ENCODE measurements at places on chromosomes 7 and 10. TPM values are rescaled to one million over a fixed set of nuclear protein-coding genes. Genes with fewer than 3 reads are reported as not detected.
A peak's percentile ranks its signal among the peaks of the same experiment; 100 is the strongest.

Gene NSMCE4A
- 29.3 TPM for total RNA-seq

Gene RNF32
- not detected for total RNA-seq

Gene SORBS1
- total RNA-seq, result 146 TPM

Gene PPP1R3C
- total RNA-seq, result 90.7 TPM

Gene AIFM2
- total RNA-seq, result 6.8 TPM

Gene PILRA
- 0.62 TPM for total RNA-seq

Gene FAM25C
- total RNA-seq, result not detected

Gene FAM180A
- total RNA-seq, result 0.65 TPM

Gene OR2A42
- total RNA-seq, result not detected

Gene SNX13
- 74.9 TPM for total RNA-seq

Gene PRKCQ
- 46.6 TPM for total RNA-seq

Gene HOXA5
- total RNA-seq, result 7.0 TPM

DNA sequence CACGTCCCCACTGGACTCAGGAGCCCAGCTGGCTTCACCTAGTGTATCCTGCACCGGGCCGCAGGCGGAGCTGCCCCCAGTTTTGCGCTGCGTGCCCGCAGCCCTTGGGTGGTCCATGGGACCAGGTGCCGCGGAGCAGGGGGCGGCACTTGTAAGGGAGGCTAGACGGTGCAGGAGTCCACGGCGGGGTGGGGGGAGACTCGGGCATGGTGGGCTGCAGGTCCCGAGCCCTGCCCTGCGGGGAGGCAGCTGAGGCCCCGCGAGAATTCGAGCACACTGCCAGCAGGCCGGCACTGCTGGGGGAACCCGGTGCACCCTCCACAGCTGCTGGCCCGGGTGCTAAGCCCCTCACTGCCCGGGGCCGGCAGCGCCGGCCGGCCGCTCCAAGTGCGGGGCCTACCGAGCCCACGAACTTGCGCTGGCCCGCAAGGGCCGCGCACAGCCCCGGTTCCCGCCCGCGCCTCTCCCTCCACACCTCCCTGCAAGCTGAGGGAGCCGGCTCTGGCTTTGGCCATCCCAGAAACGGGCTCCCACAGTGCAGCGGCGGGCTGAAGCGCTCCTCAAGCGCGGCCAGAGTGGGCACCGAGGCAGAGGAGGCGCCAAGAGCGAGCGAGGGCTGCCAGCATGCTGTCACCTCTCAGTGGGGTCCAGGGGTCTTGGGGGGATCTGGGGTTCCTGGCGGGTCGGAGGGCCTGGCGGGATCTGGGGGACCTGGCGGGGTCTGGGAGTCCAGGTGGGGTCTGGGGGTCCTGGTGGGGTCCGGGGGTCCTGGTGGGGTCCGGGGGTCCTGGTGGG, 81.4 kb downstream of the VIPR2 start:
- no peak for DNase-seq

GRCh38 chr7:130943981-130944380, 210.0 kb upstream of the KLF14 start:
- DNase-seq, result no peak

GRCh38 chr7:34022626-34023025, 117.3 kb downstream of the BMPER start:
- DNase-seq, result no peak

DNA sequence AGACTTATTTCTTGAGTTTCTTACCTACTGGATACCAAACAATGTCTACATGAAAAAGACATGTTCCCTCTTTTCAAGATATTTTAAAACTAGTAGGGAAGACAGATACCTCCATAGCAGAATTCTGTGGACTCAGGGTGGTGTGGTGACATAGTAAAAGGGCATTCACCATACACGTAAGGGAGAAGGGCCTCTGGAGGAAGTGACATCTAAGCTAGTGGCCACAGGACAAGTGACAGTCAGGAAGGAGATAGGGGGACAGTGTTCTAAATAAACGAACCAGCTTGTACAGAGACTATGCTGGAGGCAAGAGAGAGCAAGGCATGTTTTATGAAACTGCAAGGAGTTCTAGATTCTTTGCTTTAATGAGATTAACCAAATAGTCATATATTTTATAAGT, 321.7 kb upstream of the LRGUK start:
- no peak for DNase-seq

- peak; percentile 52 for DNase-seq
Measured at GRCh38 chr7:44486693-44487092, 3.8 kb downstream of the NUDCD3 start.

- DNase-seq, result no peak
Measured at GRCh38 chr10:22633106-22633505, 81.3 kb downstream of the PIP4K2A start.

DNA sequence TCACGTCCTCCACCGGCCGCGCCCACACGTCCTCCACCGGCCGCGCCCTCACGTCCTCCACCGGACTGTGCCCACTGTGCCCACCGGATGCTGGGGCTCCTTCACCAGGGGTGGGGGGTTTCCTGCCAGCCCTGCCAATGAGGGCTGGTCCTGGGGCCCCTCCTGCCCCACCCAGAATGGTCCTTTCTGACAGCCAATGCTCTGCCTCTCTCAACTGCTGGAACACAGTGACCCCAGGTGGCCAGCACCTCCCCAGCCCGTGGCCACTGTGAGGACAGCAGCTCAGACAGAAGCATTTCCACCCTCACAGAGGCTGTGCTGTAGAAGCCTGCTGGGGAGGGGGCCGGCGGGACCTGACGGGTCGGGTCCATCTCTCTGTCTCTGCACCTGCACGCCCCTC, 90.1 kb upstream of the DNAAF5 start:
- DNase-seq, result no peak

- no peak for DNase-seq
Measured at GRCh38 chr7:67913604-67914003, 917.0 kb downstream of the TYW1 start.

DNA sequence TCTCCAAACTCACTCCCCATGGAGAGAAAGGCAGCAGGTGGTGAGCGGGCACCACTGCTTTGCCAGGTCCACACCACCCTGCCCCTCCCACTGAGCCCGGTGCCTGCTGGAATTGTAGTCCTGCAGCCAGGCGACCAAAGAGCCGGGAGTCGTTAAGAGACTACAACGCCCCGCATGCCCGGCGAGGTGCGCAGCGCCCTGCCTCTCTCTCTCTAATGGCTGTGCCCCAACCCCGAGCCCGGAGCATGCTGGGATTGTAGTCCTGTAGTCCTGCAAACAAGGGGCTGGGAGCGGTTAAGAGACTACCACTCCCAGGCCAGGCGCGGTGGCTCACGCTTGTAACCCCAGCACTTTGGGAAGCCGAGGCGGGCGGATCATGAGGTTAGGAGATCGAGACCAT, 8.1 kb upstream of the ZNF727 start:
- DNase-seq, result no peak

- DNase-seq, result no peak
Measured at GRCh38 chr7:148590471-148590870, at the start of gene C7orf33. Gene C7orf33 (plus strand): TSS chr7:148590766. CDS start chr7:148590926, 160 bp downstream.

GRCh38 chr10:58608826-58609531, 96.3 kb downstream of the BICC1 start:
- DNase-seq, result no peak

DNA sequence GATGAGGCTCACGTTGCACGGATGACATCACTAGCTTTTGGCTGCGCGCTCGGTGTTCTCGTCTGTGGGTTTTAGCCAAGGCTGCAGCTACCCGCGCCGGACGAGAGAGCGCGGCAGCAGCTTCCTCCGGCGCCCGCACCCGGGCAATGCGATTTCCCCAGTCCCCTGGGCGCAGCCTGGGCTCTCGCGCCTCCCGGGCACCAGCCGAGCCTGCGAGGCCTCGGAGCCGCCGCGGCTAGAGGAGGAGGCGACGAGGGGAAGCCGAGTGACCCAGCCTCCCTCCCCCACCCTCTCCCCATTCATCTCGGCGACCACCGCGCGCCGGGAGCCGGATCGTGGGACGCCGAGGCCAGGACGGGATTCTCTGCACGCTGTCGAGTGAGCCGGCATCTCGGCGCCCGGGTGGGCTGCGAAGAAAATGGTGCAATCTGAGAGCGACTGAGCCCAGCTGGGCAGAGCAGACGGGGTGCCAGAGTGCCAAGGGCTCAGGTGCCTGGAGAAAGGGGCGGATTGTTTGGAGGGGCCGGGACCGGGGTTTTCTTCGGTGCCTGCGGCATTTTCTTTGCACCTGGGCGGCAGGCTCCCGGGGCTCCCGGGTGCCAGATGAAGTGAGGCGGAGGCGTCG, 1.2 kb upstream of the TMEM178B start:
- peak; percentile 46 for DNase-seq

GRCh38 chr10:83736008-83736407, 403.3 kb upstream of the GHITM start:
- no peak for DNase-seq

GRCh38 chr10:98555021-98555619, 108.4 kb upstream of the HPS1 start:
- no peak for DNase-seq

- DNase-seq, result no peak
Measured at GRCh38 chr7:85133006-85133405, 53.9 kb downstream of the SEMA3D start.

DNA sequence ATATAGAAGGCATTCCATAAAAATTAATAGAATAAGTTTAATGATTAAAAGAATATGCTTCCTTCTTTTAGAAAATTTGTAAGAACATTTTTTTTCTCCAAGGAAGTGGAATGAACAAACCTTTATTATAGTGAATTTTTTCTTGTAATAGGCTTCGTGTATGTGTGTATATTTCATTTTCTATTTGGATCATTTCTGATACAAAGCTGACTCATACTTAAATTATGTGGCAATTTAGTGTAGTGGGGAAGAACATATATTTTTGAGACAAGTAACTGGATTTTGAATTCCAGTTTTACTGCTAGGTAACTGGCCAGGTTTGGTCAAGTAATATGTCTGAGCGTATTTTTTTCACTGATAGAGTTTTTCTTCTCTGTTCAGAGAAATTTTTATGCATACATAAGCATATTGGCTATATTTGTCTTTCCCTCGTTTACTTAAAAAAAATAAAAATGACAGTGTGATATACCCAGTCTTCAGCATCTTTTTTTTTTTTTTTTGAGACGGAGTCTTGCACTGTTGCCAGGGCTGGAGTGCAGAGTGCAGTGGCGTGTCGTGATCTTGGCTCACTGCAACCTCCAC, 50.8 kb downstream of the CDK13 start:
- DNase-seq, result no peak

DNA sequence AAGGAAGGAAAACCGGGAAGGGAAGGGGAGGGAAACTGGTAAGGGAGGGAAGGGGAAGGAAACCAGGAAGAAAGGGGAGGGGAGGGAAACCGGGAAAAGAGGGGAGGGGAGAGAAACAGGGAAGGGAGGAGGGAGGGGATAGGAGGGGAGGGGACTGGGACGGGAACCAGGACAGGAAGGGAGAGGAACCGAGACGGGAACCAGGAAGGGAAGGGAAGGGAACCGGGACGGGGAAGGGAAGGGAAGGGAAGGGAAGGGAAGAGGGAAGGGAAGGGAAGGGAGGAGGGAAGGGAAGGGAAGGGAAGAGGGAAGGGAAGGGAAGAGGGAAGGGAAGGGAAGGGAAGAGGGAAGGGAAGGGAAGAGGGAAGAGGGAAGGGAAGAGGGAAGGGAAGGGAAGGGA, 13.6 kb downstream of the C10orf67 start:
- no peak for DNase-seq

DNA sequence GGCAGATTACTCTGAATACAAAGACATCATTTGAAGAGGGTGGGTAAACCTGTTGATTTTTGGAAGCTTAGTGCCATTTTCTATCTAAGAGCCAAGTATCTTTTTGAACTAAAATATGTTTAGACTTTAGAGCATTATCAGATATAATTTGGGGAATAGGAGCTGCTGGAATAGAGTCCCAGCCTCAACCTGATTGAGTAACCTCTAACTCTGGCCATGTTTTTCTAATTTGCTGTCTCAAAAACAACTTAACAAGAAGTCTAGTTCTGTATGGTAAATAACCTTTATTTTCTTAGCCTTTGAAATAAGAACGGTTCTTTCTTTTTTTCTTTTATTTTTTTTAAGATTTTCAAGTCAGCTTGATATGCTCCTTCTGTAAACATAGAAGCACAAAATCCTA, 224.5 kb downstream of the DYNC1I1 start:
- DNase-seq, result no peak

Measured in gastrocnemius medialis (tissue), 4 donors.